HFF-Myc (cell line): ENCODE measurements at places on chromosomes 7 and 10.

DNA sequence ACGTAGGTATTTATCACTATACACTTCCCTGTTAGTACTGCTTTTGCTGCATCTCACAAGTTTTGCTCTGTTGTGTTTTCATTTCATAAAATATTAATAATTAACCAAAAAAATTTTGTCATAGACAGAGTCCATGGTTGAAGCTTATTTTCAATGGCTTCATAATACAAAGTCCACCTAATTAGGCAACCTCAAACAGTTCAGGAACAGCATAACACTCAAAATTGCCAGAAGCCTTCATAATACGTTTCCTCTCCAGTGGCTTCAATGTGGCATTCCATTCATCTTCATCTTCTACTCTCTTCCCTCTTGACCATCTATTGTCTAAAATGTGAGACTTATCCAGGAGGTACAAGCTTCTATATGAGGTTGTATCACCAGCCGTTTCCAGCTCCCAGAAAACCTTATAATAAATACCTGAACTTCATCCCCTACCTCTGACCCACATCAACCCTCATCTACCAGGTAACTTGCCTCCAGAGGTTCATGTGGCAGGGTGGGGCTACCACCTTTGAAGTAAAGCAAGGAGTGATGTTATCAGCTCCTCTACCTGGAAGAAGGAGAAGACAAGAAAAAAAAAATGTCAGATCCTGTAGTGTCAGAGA lies 337.3 kb downstream of the MALRD1 start:
- DNase-seq = no peak

DNA sequence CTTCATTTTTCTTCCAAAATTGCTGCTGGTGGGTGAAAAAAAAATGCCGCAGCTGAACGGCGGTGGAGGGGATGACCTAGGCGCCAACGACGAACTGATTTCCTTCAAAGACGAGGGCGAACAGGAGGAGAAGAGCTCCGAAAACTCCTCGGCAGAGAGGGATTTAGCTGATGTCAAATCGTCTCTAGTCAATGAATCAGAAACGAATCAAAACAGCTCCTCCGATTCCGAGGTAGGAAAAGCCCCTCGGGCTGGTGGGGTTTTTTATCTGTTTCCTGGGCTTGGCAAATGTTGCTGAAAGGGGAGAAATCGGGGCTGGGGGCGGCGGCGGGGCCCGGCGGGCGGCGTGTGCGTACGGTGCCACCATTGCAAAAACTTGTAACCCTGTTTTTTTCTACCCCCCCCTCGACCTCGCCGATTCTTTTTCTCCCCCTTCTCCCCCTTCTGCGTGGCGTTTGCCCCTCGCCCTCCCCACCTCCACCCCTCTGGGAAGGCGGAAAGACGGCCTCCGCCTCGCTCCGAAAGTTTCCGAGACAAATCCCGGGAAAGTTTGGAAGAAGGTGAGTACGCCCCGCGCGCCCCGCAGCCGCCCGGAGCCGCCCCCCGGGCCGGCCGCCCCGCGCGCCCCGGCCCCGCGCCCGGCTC lies 789 bp downstream of the TCF7L2 start:
- no peak for DNase-seq

- DNase-seq = no peak
Observed at GRCh38 chr10:1509011-1509530, 228.3 kb downstream of the ADARB2 start.

DNA sequence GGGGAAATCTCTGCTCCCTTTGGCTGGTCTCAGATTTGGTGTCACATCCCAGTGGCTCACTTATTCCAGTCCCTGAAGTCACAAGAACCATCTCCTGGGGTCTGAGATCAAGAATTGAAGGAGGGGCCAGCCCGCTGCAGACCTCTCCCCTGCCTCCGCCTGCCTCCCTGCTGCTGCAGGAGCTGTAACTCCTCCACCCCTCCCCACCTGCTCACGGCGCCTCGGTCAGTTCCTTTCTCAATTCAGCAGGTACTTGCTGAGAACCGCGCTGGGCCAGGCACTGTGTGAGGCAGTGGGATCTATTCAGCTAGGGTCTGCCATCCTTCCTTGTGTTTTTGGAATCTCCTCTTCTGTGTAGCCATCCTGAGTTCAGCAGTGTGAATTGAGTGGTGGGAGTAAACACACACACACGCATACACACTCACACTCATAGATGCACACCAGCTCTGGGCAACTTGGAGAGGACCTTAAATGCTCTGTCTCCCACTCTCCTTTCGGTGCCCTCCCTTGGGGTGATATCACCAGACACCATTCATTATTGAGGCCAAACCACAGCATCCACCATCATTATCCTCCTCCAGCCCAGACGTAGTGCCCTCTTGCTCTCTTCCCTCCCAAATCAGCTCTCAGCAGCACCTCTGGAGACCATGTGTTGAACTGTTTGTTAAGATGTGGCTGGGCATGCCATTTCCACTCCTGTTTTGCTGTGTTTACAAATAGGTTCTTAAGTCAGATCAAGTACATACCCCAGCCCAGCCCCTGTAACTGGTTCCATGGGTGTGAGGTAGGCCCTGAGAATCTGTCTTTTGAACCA lies 22.0 kb upstream of the ANKRD2 start:
- DNase-seq = no peak

- DNase-seq = no peak
Observed at GRCh38 chr10:8193546-8193945, 139.1 kb downstream of the GATA3 start.

GRCh38 chr10:2914741-2915140 lies 152.6 kb upstream of the PFKP start:
- DNase-seq = no peak

GRCh38 chr10:61733358-61733940 lies 70.7 kb downstream of the CABCOCO1 start:
- DNase-seq = no peak

DNA sequence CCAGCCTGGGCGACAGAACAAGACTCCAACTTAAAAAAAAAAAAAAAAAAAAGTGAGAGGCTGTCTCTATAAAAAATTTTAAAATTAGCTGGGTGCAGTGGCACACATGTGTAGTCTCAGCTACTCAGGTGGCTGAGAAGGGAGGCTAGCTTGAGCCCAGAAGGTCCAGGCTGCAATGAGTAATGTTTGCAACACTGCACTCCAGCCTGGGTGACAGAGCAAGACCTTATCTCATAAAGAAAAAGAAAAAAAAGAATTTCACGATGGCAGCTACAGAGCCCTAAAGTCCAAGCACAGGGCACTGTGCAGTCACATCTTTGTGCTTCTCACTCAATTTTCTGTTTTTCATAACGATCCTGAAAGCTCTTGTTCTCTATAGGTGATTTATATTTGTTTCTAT lies 209.5 kb upstream of the KCTD7 start:
- no peak for DNase-seq

DNA sequence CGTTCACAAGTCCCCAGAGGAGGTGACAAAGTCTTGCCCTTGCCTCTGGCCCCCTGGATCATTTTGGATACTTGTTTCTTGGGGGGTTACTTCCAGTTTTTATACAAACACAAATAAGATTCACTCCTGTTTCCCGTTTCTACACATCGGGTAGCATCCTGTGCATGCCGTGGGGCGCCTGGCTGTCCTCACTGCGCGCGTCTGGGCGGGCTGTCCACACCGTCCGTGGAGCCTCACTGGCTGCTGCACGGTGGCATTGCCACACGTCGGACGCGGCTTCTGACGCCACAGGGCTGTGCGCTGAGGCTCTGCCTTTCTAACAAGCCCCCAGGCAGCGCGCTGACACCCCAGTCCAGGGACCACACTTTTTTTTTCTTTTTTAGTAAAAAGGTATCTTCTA lies 18.4 kb downstream of the BNIP3 start:
- DNase-seq = no peak

DNA sequence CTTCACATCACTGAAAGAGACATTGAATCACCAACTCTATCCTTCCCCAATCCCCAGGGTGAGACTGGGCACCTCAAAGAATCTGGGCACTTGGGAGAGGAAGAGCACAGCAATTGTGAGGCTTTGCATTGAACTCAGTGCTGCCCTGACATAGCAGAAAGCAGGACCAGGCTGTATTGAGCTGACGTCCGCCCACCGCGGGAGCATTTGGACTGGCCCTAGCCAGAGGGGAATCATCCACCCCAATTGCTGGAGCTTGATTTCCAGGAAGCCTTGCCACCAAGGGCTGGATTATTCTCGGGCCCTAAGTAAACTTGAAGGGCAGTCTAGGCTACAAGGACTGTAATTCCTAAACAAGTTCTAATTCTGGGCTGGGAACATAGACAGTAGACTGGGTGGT lies 416.3 kb upstream of the PHF14 start:
- no peak for DNase-seq

- no peak for DNase-seq
Observed at GRCh38 chr7:30323006-30323355, 38.6 kb downstream of the ZNRF2 start.

DNA sequence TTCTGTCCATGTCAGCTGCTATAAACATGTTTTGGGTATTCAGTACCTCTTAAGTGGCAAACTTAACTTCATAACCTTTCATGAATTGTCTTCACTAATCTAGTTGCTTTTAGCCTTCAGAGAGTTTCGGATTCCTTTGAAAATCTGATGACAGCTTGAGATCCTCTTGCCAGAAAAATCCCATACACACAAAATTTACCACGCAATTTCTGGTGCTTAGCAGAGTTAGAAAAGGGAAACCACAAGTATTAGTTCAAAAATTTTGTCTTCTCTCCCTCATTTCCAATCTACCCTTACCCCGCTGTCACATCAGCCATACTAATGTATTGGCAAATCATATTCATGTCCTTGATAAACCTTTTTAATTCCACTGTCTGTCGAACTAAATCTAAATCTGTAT lies 72.7 kb upstream of the TMEM106B start:
- DNase-seq = no peak

GRCh38 chr10:10824591-10825148 lies 193.0 kb upstream of the CELF2 start:
- no peak for DNase-seq

GRCh38 chr10:11797847-11798633 lies 25.1 kb upstream of the PROSER2 start:
- DNase-seq = no peak

GRCh38 chr10:29830531-29831512 lies 196.1 kb upstream of the SVIL start:
- DNase-seq = no peak
